ENCODE measurements at places on chromosomes 3 and 15.

GRCh38 chr3:105505170-105505569 is 138.5 kb downstream of the ALCAM start:
- DNase-seq = no peak

- DNase-seq = no peak
Observed at GRCh38 chr3:7630925-7631324, 770.0 kb downstream of the GRM7 start.

- DNase-seq = no peak
Observed at GRCh38 chr3:147521646-147522045, 112.5 kb downstream of the ZIC1 start.

- DNase-seq = no peak
Observed at GRCh38 chr3:194691481-194692283, 6.0 kb downstream of the FAM43A start.

GRCh38 chr3:37982331-37982730 is 8.3 kb upstream of the VILL start:
- DNase-seq = no peak

- DNase-seq = no peak
Observed at GRCh38 chr3:18127174-18127858, 297.8 kb downstream of the SATB1 start.

DNA sequence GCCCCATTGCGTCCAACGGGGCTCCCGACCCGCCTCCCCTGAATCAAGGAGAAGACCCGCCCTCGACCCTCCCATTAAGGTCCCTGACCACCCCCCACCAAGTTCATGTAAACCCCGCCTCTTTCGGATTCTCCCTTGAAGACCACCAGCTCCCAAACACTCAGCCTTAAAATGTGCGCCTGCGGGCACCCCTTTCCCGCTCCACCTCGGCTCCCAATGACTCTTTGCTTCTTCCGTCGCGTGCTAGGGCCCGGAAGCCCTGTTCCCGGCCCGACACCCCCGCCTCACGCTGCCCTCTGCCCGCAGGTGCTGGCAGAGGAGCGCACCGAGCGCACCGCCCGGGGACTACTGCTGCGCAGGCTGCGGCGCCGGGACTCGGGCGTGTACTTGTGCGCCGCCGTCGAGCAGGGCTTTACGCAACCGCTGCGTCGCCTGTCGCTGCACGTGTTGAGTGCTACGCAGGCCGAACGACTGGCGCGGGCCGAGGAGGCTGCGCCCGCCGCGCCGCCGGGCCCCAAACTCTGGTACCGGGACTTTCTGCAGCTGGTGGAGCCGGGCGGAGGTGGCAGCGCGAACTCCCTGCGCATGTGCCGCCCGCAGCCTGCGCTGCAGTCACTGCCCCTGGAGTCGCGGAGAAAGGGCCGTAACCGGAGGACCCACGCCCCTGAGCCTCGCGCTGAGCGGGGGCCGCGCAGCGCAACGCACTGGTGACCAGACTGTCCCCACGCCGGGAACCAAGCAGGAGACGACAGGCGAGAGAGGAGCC is 2.7 kb upstream of the LSMEM2 start:
- DNase-seq = no peak

- DNase-seq = no peak
Observed at GRCh38 chr3:25820816-25821486, 31.1 kb downstream of the OXSM start.

- no peak for DNase-seq
Observed at GRCh38 chr3:112372396-112372795, 39.4 kb downstream of the CD200 start.

DNA sequence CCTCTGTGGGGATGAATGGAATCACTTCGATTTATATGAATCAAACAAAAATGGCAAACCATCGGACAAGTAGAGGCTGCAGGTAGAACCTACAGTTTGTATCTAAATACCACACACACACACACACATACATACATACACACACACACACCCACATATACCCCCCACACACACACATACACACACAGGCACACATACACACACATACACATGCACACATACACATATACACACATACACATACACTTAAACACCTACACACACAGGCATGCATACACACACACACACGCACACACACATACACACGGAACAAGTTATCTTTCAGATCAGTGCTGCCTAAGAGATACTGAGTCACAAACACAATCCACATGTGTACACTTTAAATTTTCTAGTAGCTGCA is 24.3 kb downstream of the HEG1 start:
- DNase-seq = no peak

- no peak for DNase-seq
Observed at GRCh38 chr15:55574096-55574495, 14.0 kb downstream of the PYGO1 start.

- no peak for DNase-seq
Observed at GRCh38 chr15:80691575-80691974, 3.5 kb upstream of the ABHD17C start.

Measured in amygdala (tissue), 56 donors.